H1 (cell line): ENCODE measurements at places on chromosomes 1 and 21. TPM values are rescaled to one million over a fixed set of nuclear protein-coding genes. Genes with fewer than 3 reads are reported as not detected.

DNA sequence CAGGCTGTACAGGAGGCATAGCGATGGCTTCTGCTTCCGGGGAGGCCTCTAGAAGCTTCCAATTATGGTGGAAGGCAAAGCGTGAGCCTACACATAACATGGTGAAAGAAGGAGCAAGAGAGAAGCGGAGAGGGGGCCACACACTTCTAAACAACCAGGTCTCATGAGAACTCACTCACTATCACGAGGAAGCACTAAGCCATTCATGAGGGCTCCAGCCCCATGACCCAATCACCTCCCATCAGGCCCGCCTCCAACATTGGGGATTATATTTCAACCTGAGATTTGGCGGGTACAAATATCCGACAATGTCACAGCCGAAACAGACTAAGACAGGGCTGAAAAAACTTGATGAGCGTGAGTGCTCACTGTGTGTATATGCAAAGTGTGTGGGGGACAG lies 89.3 kb upstream of the CNIH3 start:
- H3K27ac ChIP-seq: no peak overlapping the region
- no peak for DNase-seq
- H3K4me1 ChIP-seq: no peaks in the 10 kb centered on the region
- no peaks in the 10 kb centered on the region for H3K36me3 ChIP-seq
- no peaks in the 10 kb centered on the region for H3K27me3 ChIP-seq
- no peak overlapping the region for H3K4me3 ChIP-seq

DNA sequence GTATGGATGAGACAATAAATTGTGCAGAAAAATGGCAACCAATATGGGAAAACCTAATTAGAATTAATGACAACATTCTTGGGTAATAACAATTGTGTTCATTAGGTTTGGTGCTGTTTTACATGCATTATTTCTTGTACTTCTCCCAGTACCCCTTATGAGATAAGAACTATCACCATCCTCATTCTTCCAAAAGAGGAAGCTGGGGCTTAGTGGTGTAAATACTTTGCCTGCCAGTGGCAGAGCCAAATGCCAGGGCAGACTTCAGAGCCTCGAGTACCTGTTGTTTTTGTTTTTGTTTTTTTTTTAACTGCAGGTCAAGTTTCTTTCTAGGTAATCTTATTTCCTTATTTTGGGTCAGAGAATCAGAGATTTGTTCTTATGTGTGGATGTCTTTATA lies 206.4 kb downstream of the RHOU start:
- no peak overlapping the region for H3K27ac ChIP-seq
- H3K36me3 ChIP-seq: no peaks in the 10 kb centered on the region

DNA sequence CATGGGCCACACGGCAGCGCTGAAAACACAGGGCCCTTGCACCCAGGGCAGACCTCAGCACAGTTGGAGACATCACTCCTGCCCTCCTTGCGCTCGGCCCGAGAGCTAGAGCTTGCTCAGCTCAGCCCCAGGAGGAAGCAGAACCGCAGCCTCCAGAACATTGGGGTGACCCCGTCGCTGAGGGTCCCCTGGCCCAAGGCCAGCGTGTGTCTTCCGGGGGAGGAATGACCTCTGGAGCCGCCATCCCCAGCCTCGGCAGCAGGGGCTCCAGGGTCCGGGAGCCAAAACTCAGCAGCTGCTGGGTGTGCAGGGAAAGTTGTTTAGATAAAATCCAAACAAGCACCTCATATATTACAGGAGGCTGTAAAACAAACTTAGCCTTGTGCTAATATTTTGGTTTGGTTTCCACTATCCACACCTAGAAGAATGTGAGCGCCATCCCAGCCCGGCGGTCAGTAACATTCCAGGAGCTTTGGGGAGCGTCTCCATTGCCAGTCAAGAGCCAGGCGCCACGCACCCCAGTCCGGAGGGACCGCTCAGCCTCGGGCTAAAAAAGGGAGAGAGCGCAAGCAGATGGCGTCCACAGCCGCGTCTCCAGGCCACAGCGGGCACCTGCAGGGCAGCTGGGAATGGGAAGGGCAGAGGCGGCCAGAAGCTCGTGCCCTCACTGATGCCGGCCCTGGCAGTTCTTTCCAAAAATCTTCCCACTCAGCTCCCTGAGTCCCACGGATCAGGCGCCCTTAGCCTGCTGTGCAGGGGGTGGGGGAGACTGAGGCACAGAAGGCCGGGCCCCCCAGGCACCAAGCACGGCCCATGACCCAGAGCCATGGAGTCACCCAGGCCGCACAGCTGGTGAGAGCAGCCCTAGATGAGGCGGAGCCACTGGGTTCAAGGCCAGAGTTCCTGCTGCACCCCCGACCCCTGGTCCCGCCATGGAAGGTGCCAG lies 52.0 kb downstream of the SLX9 start:
- no peak overlapping the region for H3K27ac ChIP-seq
- no peaks in the 10 kb centered on the region for H3K36me3 ChIP-seq
- H3K27me3 ChIP-seq: no peaks in the 10 kb centered on the region
- no peak overlapping the region for H3K4me3 ChIP-seq
- no peak for DNase-seq
- no peaks in the 10 kb centered on the region for H3K4me1 ChIP-seq

GRCh38 chr1:103218821-103219220 lies 110.5 kb upstream of the COL11A1 start:
- DNase-seq: no peak
- H3K27me3 ChIP-seq: no peaks in the 10 kb centered on the region
- no peak overlapping the region for H3K27ac ChIP-seq
- H3K36me3 ChIP-seq: no peaks in the 10 kb centered on the region

The SEC16B gene
- 0.56 and 1.5 TPM in 2 replicates for total RNA-seq

The LRRC71 gene
- not detected in 2 replicates for total RNA-seq
